ENCODE measurements at places on chromosomes 3 and 15.

DNA sequence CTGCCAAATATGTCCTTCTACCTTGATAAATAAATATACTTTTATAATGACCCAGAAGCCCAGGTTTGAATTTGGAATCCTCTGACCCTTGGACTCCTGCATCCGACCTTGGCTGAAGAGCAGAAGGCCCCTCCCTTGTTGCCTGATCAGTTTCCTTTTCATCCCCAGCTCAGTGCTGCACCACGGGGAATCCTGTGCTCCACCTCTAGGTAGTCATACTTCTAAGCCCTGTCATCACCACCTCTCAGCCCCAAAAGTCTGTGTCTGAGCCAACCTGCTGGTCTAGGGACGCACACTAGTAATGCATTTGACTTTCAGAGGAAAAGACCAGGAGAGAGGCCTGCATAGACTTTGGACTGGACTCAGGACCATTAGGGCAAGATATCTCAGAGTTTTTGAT lies 310.6 kb downstream of the NLGN1 start:
- DNase-seq = no peak

GRCh38 chr3:10822055-10822454 lies 6.0 kb downstream of the SLC6A11 start:
- DNase-seq = no peak

GRCh38 chr15:90883526-90883975 lies 753 bp upstream of the FES start:
- DNase-seq = no peak

GRCh38 chr15:67303490-67304363 lies 49.1 kb downstream of the IQCH start:
- peak; percentile 3 for DNase-seq

GRCh38 chr3:10390641-10391373 lies 69.9 kb upstream of the SEC13 start:
- no peak for DNase-seq

- DNase-seq = no peak
Measured at GRCh38 chr3:64575211-64575844, 112.5 kb downstream of the ADAMTS9 start.

- DNase-seq = no peak
Measured at GRCh38 chr3:160217675-160218074, 7.5 kb upstream of the C3orf80 start.

DNA sequence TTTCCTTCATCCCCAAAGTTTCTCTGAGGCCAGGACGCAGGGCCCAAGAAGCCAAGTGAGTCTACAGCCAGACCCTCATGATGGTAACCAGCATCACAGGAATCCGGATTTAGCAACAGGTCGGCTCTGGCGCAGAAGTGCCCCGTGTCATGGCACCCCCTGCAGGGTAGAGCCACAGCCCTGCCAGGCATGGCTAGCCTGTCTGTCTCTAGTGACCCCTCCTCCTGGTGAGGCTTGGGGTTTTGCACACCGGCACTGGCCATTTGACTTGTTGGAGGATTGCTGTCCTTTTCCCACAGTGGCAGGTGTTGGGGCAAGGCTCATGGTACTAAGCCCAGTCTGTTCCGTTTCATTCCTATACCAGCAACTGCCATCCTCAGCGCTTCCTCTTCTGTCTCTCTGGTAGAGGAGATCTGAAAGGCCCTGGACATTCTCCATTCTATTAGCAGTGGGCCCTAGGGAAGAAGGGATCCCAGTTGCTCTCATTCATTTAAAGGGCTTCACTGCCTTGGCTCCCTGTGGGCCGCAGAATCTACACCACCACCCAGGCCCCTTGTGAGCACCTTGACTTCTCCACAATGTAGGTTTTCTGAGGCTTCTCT lies 9.4 kb upstream of the CHAC1 start:
- no peak for DNase-seq

- peak; percentile 95 for DNase-seq
Measured at GRCh38 chr3:9249273-9250192, at the start of gene SRGAP3. SRGAP3 (minus strand) TSS chr3:9249646; CDS start chr3:9248951, 695 bp downstream.

DNA sequence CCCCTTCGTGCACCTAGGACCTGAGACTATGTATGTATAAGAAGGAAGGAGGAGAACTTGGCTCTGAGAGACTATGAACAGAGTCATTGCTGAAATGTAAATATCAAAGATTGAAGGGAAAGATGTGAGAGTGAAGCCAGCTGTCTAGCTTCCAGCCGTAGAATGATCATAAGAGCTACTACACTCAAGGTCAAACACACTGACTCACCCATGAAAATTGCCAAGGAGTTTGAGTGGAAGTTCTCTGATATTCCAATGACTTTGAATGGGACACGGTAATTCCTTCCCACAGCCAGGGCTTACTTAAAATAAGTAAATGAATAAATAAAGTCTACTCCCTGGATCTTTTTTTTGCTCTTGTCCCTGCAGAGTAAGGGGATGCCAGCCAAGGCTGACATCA lies 398.9 kb upstream of the TPRG1 start:
- DNase-seq = no peak

DNA sequence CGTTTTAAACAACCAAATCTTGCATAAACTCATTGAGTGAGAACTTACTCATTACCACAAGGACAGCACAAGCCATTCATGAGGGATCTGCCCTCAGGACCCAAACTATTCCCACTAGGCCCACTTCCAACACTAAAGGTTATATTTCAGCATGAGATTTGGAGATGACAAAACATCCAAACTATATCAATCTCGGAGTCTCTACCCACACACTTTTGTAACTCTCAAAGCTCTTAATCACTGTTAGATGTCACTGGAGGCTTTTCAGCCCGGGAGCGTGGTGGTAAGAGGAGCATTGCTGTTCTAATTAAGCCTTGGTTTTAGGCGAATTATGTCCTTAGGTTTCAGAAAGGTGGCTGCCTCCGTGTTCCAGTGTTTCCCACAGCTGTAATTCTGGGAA lies 86.3 kb downstream of the CNTN6 start:
- DNase-seq = no peak

DNA sequence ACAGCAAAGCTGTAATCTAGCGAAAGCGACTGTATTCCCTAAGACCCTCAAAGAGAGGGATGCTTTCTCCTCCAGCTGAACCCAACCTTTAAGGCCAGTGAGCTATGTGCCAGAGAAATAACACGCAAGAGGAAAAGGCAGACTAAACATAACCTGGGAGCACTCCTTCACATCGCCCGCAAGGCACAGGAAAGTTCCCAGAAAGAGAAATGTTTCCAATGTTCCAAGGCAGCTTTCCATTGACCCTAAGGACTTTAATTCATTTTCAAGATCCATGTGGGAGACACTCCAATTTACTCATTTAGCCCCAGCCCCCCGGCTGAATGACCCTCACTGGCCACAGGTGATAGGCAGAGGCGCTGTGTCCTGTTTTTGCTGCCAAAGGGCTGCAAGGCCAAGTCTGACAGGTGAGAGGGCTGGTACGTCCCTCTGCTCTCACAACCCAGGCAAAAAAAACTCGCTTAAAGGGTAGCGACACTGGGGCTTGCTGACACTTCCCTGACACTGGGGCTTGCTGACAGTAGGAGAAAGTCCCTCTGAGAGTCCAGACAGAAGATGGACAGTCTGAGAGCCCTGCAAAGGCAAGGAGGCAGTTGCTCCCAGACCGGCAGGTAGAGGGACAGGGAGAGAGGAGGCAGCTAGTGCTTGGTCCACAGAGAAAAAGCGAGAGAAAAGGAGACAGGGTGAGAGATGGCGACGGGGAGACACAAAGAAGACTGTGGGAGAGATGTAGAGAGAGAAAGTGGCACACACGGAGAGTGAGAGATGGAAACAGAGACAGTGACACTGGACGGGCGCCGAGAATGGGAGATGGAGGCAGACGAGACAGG lies 702 bp downstream of the ARHGEF3 start:
- no peak for DNase-seq

DNA sequence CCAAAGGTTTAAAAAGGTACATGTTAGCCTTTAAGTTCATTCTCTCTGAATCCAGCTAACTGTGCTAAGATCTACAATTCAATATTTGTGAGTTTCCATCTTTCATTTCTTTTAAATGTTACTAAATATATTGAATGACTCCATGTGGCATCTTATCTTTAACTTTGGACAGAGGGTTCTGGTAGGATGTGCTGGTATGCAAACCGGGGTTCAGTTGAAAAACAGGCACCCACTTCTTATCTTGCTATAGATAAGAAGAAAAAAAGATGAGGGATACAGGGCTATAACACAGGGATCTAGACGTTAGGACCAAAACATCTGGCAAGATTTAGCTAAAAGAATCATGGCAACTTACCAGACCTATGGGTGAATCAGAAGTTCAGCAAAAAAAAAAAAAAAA lies 538.3 kb downstream of the EDEM1 start:
- DNase-seq = no peak

DNA sequence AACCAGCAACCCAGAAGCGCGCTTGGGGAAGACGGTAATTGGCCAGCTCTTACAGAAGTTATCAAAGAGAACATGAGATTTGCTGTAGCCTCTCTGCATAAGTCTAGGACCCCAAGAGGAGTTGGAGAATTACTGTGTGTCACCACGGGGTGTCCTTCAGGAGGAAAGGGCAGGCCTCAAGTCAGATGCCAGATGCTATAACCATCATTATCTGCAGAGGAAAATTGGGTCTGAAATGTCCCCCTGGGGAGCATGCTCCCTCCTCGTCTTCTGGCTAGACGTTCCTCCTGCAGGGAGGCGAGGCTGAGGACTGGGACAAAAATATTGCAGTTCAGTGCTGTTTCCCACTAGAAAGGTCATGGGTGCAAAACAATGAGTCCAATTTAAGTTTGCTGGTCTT lies 380.5 kb upstream of the CFAP20DC start:
- no peak for DNase-seq

- DNase-seq = no peak
Measured at GRCh38 chr15:84905016-84905916, 20.8 kb downstream of the SLC28A1 start.

- no peak for DNase-seq
Measured at GRCh38 chr15:87263871-87264270, 992.7 kb downstream of the NTRK3 start.

GRCh38 chr15:91357486-91357885 lies 257.4 kb downstream of the SV2B start:
- DNase-seq = no peak

GRCh38 chr3:141405591-141405990 lies 37.3 kb downstream of the ZBTB38 start:
- DNase-seq = no peak

- DNase-seq = peak; percentile 48
Measured at GRCh38 chr3:126474498-126475412, 936 bp downstream of the ZXDC start.

GRCh38 chr3:151837057-151837456 lies 23.1 kb downstream of the AADAC start:
- peak; percentile 49 for DNase-seq

- no peak for DNase-seq
Measured at GRCh38 chr3:130528120-130528519, 11.1 kb downstream of the COL6A6 start.

DNA sequence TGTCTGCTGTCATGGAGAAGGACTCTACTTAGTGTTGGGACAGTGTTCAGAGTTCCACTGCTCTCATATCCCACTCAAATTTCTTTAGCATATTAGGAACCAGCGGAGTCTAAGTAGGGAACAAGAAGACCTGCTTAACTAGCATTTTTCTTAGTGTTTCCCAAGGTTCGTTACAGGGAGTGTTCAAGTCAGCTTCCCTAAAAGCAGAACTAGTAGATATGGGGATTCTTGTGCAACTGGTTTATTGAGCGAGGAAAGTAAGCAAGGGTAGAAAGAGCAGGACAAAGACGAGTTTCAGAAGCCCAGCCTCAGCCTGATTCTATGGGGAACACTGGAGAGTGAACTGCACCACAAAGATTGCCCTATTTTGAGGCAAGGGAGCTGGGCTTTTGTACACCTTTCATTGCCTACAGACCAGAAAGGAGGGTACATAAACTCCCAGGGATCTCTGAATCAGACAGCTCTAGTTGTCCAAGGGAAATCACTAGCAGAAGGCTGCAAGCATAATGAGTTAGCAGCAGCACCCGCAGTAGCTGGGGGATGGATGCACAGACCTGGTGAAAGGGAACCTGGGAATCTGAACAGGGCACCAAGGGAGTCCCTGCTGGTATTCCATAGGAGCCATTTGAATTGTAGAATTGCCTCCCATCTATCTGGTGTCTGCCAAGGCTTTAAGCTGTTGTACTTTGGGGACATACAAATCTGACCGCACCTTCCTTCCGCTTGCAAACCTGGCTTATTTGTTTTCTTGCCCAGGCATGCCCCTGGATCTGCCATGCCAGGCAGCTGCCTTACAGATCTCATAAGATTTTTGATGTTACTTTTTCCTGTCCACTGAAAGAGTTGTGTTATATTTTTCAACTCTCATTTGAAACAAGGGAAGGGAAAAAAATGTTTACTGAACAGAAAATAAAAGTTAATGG lies 15.1 kb downstream of the CMTM7 start:
- peak; percentile 86 for DNase-seq

- DNase-seq = no peak
Measured at GRCh38 chr15:79582650-79583049, 150.5 kb downstream of the MINAR1 start.

DNA sequence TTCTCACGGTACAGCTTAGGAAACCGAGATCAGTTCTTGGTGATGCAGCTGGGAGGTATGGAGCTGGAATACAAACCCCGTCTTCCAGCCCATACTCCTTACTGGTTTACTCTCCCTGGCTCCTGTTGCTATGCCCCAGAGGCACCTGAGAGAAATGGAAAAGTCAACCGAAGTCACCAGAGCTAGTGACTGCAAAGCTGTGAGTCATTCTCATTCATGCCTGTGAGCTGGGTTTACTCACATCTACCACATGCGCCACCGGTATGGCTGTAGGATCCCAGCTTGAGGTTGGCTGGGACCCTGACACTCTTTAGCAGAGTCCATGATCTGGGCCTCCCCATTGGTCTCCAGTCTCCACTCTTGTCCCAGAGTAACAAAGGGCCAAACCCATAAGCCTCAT lies 111.5 kb upstream of the ETV5 start:
- no peak for DNase-seq

- DNase-seq = peak; percentile 52
Measured at GRCh38 chr3:15272426-15273196, 59.8 kb downstream of the SH3BP5 start.

DNA sequence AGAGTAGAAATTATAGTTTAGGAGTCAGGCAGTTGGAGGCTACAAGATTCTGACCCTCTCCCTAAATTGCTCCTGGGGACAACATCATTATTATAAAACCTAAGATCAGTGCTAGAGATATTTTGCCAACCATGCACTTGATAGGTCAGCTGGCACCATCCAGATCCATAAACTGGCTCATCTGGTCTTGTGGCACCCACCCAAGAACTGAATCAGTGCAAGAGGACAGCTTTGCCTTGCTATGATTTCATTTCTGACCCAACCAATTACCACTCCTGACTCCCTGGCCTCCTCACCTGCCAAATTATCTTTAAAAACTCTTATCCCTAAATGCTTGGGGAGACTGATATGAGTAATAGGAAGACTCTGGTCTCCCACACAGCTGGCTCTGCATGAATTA lies 461.1 kb upstream of the TGFBR2 start:
- no peak for DNase-seq

GRCh38 chr3:58679446-58679845 lies 12.9 kb upstream of the FAM3D start:
- DNase-seq = no peak

- no peak for DNase-seq
Measured at GRCh38 chr3:105613120-105613519, 246.4 kb downstream of the ALCAM start.

DNA sequence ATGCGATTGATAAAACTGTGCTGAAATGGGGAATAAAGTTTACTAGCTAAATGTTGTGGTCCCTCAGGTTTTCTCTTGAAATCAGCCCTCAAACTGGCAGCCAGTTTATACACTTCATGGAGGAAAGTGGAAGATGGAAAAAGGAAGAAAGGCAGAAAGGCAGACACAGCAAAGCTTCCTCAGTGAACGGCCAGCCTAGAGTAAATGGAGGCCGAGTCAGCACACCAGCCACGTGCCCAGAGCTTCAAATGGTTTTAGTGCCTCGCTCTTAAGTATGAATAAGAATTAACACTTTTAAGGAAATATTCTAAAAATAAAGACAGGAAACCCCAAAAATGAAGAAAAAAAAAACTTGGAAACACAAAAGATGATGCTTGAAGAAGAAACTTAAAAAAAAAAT lies 48.3 kb downstream of the GNB4 start:
- DNase-seq = no peak
